Endodermal cell (in vitro differentiated cells): ENCODE measurements at places on chromosomes 12 and 14. TPM values are rescaled to one million over a fixed set of nuclear protein-coding genes. Genes with fewer than 3 reads are reported as not detected.

Gene CEP128
- 14.0 and 21.6 TPM in 2 replicates for total RNA-seq

Gene ACSS3
- total RNA-seq: 26.0 to 44.0 TPM (median 28.3 TPM) in 3 replicates

Gene MAP3K9
- 30.0 and 34.1 TPM in 2 replicates for total RNA-seq

Gene KRT79
- total RNA-seq: not detected in 2 replicates

Gene P2RX7
- total RNA-seq: 0.09 and 0.18 TPM in 2 replicates

Gene LRP1-AS
- not detected in 3 replicates for total RNA-seq

- DNase-seq: no peak
These were observed 11.5 kb upstream of the LGMN start for GRCh38 chr14:92759679-92760523.

- no peak for DNase-seq
These were observed 831 bp upstream of the BTBD7 start for GRCh38 chr14:93333631-93334103.

GRCh38 chr14:61320806-61321384, 484 bp upstream of the PRKCH start:
- DNase-seq: no peak

DNA sequence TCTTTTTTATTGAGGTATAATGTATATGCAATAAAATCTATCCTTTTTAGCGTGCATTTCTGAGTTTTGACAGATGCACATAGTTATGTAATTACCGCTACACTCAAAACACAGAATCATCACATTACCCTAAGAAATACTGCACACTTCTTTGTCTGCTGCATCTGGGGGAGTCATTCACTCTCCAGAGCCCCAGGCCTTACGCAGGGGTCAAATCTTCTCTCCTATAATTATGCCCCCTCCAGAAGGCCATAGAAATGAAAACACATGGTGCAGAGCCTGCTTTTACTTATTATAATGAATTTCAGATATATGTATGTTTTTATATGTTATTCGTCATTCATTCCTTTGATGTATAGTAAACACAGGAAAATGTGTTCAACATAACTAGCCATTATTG, 296.5 kb upstream of the TMEM132C start:
- no peak for DNase-seq

GRCh38 chr14:46344327-46344937, 307.1 kb downstream of the RPL10L start:
- DNase-seq: peak; percentile 62

- no peak for DNase-seq
These were observed 3.5 kb downstream of the ELK3 start for GRCh38 chr12:96197503-96198272.

DNA sequence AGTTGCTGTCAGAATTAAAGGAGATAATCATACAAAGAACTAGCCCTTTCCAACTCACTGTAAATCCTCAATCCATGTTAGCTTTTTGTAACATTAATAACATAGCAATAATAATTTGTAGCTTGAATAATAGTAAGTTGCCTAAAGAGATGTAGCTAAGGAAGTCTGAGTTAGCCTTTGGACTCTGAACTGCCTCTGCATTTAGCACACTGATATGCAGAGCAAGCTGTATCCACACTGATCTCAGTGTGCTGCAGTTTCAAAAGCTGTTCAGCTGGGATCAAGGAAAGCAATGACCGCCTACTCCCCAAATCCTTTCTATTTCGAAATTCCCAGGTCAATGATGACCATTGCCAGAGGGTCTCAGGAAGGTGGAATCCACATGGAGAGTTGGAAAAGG, 99.3 kb upstream of the IFNG-AS1 start:
- no peak for DNase-seq

DNA sequence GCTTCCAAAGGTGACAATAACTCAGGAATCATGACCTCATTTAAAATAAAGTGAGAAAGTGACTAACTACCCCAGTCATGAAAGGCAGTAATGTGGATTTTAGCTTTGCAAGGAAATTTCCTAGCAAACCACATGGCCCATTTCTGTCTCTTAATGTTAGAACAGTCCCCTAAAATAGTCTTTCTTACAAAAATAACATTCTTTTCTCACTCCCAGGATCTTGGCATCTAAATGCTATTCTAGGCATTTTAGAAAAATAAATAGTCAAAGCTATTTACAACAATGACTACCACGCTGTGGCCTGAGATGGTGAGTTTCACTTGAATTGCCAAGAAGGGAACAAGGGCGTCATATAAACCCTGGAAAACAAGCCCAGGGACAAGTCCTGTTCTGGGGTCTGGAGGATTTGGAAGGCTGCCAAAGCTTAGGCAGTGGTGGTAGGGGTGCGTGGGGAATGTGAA, 101.2 kb upstream of the CCDC175 start:
- no peak for DNase-seq

DNA sequence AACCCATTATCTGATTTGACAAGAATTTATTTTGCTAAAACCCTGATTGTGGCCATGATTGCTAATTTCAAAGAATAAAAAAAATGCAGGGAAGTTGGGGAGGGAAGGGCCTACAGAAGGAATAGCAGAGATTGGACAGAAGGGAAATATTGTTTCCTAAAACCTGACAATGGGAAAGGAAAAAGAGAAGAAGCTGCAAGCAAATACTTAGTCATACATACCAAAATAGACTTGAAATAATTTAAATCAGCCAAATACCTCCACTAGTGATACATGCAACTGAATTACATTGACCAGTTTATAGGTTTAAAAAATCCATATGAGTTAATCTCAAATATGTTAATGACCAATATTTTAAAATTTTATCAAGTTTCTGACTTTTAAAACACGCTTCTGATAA, 75.1 kb downstream of the PELI2 start:
- DNase-seq: no peak

GRCh38 chr14:97271451-97271960, 474.3 kb downstream of the VRK1 start:
- no peak for DNase-seq

DNA sequence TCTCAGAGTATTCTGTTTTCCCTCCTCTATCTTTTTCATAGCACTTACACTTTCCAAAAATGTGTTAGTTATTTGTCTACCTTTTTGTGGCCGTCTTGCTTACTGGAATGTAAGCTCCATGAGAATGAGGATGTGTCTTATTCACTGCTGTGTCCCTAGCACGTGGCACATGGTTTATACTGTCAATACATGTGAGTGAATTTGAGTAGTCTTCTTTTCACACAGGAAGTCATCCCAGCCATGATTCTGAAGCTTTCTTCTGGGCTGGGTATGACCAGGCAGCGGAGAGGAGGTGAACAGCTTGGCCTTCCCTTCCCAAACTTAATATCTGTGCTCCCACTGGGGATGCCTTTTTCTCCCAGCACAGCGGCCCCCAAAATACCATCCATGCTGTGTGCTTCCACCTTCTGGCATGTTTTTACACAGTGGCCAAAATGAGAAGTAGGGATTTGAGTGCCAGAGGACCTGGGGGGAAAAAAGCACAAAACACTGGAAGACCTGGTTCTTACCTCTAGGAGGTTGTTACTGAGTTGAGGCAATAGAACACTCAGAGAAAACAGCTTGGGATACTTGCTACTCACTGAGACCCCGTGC, 10.3 kb downstream of the PLEKHG3 start:
- peak; percentile 29 for DNase-seq

DNA sequence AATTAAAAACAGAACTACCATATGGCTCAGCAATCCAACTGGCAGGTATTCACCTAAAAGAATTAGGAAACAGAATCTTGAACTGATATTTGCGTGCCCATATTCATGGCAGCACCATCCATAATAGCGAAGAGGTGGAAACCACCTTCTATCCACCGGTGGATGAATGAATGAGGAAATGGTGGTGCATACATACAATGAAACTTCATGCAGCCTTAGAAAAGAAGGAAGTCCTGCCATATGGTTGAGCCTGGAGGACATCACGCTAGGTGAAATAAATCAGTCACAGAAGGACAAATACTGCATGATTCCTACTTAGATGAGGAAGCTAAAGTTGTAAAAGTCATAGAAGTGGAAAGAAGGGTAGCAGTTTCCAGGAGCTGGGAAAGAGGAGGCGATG, 6.6 kb downstream of the TCL1A start:
- DNase-seq: no peak

DNA sequence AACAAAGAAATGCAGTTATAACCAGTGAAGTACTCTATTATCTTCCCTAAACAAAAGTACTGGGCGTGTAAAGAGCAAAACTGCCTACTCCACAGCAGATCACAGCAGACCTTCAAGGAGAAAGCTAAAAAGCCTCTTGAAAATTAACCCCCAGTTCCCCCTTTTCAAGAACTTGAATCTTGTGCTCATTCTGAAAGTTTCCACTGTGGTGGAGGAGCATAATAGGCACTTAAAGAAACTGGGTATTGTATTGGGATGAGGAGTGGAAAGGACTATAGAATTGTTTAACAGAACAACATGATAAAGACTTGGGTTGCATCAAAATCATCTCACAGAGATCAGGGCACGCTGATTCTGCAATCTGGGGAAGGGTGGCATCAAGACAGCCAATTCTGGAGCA, 51.1 kb downstream of the SLC25A47 start:
- DNase-seq: no peak

DNA sequence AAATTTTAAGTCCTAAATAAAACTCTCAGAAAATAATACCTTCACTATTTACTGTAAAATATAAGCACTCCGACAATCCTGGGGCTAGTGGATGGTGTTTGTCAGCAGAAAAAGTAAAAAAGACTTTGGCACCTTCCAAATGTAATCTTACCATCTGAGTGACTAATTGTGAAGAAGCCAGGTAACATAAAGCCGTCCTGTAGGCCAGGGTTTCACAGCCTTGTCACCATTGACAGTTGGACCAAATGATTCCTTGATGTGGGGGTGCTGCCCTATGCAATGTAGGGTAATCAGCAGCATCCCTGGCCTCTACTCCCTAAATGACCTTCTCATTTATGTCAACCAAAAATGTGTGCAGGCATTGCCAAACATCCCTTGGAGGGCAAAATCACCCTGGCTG, 87.2 kb downstream of the CAPZA3 start:
- no peak for DNase-seq

DNA sequence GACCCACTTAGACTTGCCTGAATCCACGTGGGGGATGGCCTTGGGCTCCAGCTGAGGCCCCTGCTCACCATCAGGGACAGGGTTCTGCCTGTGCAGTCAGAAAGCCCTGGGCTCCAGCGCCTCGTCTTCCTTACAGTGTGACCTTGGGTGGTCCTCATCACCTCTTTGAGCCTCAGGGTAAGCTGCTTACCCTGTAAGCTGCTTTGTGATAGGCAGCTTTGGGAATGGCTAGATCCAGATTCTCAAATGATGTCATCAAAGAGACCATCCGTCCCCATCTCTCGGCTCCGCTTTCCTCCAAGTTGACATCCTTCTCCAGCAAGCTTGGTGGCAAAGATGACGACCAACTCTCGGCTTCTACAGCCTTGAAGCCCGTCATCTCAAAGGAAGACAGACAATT, 127.0 kb downstream of the ADCK1 start:
- no peak for DNase-seq

DNA sequence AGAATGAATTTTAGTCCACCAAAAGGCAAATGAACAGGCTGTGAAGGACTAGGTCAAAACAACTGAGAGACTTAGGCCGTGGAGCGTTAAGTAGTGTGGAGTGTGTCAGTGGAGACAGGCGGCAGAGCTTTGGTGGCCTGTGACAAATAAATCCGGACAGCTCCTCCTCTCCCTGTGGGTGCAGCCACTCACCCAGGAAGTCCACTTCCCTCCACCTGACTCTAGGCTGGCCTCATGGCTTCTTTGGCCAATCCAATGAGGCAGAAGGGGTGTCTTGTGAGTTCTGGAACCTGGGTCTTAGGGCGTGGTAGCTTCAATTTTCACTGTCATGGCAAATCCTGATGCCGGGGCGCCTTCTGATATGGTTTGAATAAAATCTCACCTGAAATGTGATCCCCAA, 180.9 kb upstream of the C14orf180 start:
- no peak for DNase-seq

- no peak for DNase-seq
These were observed 159.2 kb downstream of the NRXN3 start for GRCh38 chr14:78329371-78329770.

GRCh38 chr12:67925077-67925476, 64.2 kb upstream of the IFNG-AS1 start:
- DNase-seq: no peak

GRCh38 chr12:122545855-122546254, 18.8 kb downstream of the KNTC1 start:
- no peak for DNase-seq

GRCh38 chr12:22529281-22530060, 14.9 kb downstream of the C2CD5 start:
- no peak for DNase-seq

- DNase-seq: peak; percentile 81
These were observed 507 bp downstream of the AHSA1 start for GRCh38 chr14:77458249-77458950.

DNA sequence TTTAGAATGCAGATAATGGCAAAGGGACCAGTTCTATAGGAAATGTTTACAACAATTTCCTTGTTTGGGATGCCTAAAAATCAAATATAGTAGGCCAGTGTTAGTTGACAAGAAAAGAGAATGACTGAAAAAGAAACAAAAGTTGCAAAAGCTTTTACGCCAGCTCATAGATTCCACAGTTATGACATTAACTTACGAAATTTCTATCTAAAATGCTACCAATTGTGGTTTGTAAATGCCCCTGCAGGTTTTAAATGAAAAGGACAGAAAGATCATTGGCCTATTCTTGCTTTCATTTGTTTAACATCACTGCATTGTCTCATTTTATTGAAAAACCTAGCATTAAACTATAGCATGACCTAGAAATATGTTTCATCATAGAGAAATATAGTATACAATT, 345.8 kb downstream of the CCDC91 start:
- no peak for DNase-seq

GRCh38 chr12:133105620-133106019, 24.5 kb downstream of the ZNF891 start:
- DNase-seq: no peak

GRCh38 chr14:34682787-34683321, 31.5 kb downstream of the CFL2 start:
- no peak for DNase-seq

- DNase-seq: peak; percentile 41
These were observed 340.2 kb downstream of the CACNA1C start for GRCh38 chr12:2393016-2393415.

- peak; percentile 61 for DNase-seq
These were observed 4.7 kb downstream of the LRIG3 start for GRCh38 chr12:58915634-58916033.

DNA sequence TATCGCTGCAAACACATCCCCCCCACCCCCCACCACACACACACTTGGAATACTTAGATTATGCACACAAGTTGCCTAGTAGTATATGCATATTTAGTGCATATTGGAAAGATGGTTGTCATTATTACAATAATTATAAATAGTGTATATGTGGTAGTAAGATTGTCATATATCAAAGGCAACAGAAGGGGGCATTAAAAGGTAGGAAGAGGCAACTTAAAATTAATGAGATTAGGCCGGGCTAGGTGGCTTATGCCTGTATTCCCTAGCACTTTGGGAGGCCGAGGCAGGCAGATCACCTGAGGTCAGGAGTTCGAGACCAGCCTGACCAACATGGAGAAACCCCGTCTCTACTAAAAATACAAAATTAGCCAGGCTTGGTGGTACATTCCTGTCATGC, 52.1 kb downstream of the GSC start:
- DNase-seq: no peak

- no peak for DNase-seq
These were observed 971.1 kb downstream of the AACS start for GRCh38 chr12:126036348-126036747.
